PC-3 (cell line): ENCODE measurements at places on chromosomes 1 and 21. TPM values are rescaled to one million over a fixed set of nuclear protein-coding genes. Genes with fewer than 3 reads are reported as not detected.

Gene S100A7
- not detected in 2 replicates for total RNA-seq

DNA sequence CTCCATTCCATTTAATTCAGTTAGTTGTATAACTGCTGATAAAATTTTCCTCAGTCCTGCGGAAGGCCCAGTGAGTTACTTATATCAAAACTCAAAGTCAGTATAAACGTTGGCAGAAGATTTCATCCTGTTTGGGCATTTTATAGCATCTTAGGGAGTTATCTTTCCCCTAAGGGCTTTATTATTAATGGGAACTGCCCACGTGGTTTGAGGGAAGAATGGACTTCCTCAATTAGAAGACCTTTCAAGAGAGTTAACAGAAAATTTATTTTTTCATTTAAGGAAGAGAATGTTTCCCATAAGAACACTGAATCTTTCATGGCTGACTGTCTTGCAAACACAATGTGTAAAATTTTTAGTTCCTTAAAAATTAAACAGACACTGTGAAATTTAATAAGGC, 400.1 kb downstream of the NEGR1 start:
- no peak for DNase-seq

- DNase-seq: no peak
Observed at GRCh38 chr1:10745886-10746455, 50.5 kb downstream of the CASZ1 start.

DNA sequence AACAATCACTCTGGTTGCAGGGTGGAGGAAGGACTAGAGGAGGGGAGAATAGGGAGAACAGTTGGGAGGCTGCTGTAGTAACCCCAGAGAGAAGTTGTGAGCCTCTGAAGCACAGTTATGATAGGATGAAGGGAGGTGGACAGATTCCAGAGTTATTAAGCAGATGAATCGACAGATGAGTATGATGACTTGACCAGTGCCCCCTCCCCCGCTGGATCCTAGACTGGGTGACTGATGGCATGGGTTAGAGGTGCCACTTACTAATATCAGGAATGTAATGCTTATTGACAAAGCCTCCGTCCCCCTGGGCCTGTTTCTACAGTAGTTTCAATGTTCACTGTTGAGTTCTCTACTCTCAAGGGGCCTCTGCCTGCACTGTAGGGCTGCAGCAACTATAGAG, 14.0 kb upstream of the TIPRL start:
- DNase-seq: peak; percentile 26
